Hindlimb muscle (tissue), 1 donor: ENCODE measurements at places on chromosomes 6 and 20. TPM values are rescaled to one million over a fixed set of nuclear protein-coding genes. Genes with fewer than 3 reads are reported as not detected.

Gene DYNLRB1
- polyA plus RNA-seq, result 108 TPM

Gene PSORS1C2
- polyA plus RNA-seq, result not detected

Gene PTK6
- polyA plus RNA-seq, result 0.41 TPM

Gene SLC22A1
- polyA plus RNA-seq, result 0.77 TPM

Gene OR2H2
- not detected for polyA plus RNA-seq

Gene RHAG
- polyA plus RNA-seq, result 1.7 TPM

Gene HEY2
- 10.9 TPM for polyA plus RNA-seq

Gene PEDS1
- polyA plus RNA-seq, result 26.5 TPM

Gene KHDC1
- 5.5 TPM for polyA plus RNA-seq

Gene PRL
- 0.67 TPM for polyA plus RNA-seq

Gene HLA-DRA
- polyA plus RNA-seq, result 57.8 TPM

Gene DYNLT2
- polyA plus RNA-seq, result 2.2 TPM

Gene TCF21
- 0.04 TPM for polyA plus RNA-seq

Gene GSTA3
- not detected for polyA plus RNA-seq

Gene MATN4
- 0.45 TPM for polyA plus RNA-seq

Gene GSTA2
- not detected for polyA plus RNA-seq

Gene TGM3
- 0.61 TPM for polyA plus RNA-seq

Gene ADGRF1
- 0.08 TPM for polyA plus RNA-seq

Gene SYTL3
- 10.5 TPM for polyA plus RNA-seq

Gene LST1
- polyA plus RNA-seq, result 8.3 TPM

Gene PACSIN1
- 1.1 TPM for polyA plus RNA-seq

Gene SOBP
- polyA plus RNA-seq, result 16.1 TPM

Gene FAXC
- 0.96 TPM for polyA plus RNA-seq

Gene SRSF3
- polyA plus RNA-seq, result 276 TPM

Gene SUPT3H
- polyA plus RNA-seq, result 11.3 TPM
